ENCODE measurements at places on chromosomes 1 and 21. TPM values are rescaled to one million over a fixed set of nuclear protein-coding genes. Genes with fewer than 3 reads are reported as not detected.

- no peak for DNase-seq
Measured at GRCh38 chr1:158506369-158506987, 34.5 kb downstream of the OR10R2 start.

Gene SPATC1L
- total RNA-seq, result 27.1 TPM

DNA sequence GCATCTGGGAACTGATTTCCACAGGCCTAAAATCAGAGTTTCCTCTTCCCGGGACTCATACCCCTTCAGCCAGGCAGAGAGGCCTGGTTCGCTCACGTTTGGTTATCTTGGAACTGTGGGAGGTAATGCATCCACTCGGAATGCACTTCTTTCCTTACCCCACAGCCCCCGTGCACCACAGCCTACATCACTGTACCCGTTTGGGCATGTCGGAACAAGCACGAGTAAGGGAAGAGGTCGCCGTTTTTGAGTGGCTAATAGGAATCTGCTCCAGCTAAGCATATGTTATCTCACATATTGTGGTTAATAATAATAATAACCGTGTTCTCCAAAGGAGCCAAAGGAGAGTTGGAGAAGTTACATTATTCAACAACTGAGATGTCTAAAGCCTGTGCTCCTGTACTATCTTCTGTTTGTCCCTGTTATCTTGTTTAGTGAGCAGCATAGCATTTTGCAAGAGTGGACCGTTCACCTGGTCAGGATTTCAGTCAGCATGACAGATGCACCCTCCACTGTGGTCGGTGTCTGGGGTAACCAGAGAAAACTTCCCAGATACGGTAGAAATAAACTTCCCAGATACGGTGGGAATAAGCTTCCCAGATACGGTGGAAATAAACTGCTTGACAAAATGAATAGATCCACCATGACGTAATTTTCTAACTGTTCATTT, 198.6 kb downstream of the SDCCAG8 start:
- DNase-seq, result no peak

DNA sequence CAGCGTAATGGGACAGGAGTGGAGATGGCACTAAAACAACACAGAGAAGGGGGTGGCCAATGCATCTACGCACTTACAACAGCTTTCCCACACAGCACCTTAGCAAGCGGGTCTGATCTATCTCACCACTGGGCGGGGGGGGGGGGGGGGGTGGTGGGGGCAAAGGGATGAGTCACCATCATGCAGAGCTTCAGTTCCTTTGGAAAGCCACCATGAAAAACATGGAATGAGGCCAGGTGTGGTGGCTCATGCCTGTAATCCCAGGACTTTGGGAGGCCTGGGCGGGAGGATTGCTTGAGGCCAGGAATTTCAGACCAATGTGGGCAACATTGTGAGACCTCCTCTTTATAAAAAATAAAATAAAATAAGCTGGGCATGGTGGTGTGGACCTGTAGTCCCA, 47.2 kb downstream of the KLHDC7A start:
- DNase-seq, result no peak

DNA sequence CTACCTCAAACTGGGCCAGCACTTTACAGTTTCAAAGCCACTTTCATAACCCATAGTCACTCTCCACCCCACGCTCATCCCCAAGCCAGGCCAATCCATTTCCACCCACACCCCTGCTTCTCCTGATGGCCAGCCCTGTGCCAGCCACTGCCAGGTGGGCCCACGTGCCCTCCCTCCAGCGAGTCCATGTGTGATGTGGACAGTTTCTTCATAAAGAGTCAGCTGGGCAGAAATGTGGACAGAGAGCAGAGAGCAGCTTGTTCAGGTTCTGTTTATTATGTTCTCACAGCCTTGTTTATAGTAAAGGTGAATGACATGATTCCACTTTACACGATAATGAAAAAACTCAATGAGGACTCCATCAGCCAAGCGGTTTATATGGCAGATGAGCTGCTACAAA, 37.4 kb upstream of the RGS16 start:
- no peak for DNase-seq

Gene SYCP1
- total RNA-seq, result not detected

Gene ZNF697
- 25.4 TPM for total RNA-seq

- DNase-seq, result peak; percentile 16
Measured at GRCh38 chr1:160428655-160429054, 28.3 kb downstream of the VANGL2 start.

DNA sequence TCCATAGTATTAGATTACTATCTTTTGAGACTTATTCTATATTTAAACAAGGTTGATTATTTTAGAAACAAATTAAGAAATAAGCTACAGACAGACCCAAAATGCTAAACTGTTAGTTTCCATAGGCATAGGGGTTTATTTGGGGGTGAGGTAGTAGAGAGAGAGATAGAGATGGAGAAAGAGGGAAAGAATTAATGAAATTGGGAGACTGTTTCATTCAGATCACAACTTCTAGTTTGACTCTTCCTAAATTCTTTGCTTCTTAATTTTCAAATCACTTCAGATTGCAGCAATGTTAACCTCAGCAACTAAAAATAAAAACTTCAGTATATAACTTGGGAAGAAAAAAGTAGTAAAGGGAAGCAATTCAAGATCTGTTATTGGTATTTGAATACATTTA, 3.4 kb downstream of the JUN start:
- DNase-seq, result no peak

GRCh38 chr1:26470878-26471497, 1.3 kb upstream of the HMGN2 start:
- DNase-seq, result no peak

DNA sequence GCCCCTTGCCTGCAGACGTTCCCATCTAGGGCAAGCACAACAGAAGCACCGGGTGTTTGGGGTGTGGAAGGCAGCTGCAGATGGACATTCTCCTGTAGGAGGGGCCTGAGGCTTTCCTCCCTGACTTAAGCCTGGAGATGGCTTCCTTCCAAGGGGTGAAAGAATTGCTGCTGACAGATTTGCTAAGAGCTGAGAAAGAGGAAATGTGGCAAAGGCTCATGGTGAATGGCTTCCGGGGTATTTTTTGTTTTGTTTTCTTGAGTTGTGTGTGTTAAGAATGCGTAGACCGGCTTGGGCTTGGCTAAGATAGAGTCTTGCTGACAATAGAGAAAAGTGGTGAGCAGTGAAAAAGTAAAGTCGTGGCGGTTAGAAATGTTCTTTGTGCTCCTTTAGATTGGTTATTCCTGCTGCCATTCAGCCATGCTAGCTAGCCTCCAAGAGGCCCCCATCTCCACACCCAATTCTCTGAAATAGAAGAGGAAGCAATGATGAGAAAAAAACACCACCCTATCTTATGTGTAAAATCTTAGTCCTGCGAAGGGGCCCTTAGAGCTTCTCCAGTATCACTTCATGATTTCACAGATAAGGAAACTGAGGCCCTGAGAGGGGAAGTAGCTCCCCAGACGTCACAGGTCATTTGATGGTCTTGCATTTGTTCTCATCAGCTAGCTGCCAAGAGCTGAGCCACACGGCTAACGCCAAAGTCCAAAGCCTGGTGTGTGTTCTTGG, 36.9 kb downstream of the EIF2D start:
- peak; percentile 92 for DNase-seq

DNA sequence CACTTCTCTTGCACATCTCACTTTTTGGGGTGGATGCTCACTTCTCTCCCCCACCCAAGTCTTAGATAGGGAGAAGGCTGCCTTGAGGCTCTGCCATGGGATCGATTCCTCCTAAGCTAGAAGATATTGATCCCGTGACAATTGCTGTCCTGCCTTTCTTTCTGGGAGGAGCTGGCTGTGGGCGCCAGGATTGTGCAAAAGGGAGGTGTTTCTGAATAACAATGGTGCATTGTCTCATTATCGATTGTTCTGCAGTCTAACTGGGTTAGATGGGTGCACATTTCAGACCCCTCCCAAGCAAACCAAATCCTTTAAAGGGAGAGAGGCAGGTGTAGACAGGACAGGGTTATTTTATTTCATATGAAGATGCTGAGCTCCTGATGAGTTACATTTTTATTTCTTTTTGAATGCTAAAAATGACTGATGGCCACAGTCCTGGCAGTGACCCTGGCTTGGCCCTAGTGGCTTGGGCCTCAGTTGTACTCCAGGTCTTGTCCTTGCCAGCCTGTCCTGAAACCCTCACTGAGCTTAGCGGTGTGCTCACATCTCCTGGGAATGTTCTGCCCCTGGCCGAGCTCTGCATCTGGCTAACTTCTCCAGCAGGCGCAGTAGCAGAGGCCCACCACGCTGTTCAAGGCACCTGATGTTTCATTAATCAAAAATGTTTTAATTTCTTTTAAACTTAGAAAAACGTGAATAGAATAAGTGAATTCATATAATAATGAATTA, 99.0 kb upstream of the KAZN start:
- no peak for DNase-seq

Gene INSRR
- total RNA-seq, result not detected

Gene LCE2A
- total RNA-seq, result not detected

DNA sequence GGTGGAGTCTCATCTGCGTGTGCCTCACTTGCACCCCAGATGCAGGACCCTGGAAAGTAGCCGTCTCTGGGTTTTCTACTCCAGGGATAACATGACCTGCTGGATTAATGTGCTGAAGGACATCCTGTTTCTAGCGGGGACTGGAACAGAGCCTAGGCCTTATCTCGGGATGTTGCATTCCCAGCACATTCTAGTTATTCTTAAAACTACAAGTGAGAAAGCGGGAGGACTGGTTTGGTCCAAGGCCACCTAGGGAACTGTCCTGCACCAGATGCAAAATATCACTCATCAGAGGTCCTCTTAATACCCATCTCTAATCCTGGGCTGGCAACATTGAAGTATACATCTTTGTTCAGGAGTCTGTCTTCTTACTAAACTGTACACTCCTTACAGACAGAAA, 179.9 kb downstream of the ZC3H11B start:
- DNase-seq, result no peak

- DNase-seq, result no peak
Measured at GRCh38 chr1:12565966-12566352, 52.1 kb downstream of the DHRS3 start.

DNA sequence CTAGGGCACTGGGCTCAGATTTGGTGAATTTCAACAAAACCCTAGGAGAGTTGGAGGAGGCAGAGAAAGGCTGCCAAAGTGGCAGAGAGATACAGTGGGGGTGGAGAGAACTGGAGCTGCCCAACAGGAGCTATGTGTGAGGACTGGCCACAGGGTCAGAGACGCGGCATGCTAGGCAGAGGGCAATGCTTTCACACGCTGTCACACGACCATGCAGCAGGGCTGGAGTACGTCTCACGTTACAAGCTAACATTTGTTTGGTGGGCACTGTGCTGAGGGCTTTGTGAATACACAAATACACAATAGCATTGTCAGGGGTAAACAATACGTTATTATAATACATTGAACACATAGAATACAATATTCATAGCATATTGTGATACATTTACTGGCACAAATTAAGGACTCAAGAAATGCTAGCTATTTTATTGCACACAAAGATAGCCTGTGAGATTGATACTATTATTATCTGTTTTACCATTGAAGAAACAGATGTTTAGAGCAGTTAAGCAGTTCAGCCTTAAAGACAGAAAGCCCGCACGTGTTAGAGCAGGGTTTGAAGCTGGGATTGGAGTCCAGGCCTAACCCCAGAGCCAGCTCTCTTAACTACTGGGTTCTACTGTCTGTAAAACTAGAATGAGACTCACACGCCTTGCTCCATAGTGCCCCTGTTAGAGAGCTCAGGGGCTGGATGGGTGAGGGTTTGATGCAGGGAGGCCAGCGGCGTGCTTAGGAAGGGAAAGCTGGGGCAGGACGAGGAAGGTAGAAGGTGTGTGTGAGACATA, 4.5 kb downstream of the RAB7B start:
- no peak for DNase-seq

GRCh38 chr1:175388285-175388684, 195.7 kb upstream of the KIAA0040 start:
- no peak for DNase-seq

DNA sequence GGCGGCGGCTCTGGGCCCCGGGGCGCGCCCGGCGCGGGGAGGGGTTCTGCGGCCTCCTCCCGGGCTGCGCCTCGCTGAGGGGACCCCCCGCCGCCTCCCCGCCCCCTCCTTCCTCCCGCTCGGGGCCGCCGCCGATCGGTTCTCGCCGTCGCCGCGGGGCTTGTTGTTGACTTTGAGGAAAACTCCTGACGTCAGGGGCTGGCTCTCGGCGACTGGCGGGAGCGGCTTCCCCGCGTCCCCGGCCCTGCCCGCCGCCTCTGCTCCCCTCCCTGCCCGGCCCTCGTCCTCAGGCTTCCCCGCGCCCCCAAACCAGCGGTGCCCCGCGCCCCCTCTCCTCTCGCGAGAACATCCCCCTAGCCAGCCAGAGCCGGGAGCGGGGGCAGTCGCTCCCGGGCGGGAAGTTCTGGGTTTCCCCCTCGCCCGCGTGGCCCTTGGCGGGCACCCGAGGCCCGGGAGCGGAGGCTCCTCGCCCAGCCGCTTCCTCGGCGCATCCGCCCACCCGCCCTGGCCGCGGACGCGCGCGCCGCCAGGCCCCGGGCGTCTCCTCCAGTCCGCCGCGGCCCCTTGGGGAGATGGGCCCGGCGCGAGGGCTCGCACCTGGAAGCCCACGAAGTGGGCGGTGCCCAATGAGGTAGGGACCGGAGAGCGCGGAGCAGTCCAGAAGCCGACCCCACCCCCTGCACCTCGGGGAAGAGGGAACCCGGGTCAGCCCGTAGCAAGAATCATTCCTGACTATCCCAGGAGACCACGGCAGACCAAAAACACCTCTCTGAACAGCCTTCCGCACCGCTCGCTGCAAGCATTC, 611 bp upstream of the AKT3 start:
- DNase-seq, result no peak

Gene AK5
- 3.6 TPM for total RNA-seq

DNA sequence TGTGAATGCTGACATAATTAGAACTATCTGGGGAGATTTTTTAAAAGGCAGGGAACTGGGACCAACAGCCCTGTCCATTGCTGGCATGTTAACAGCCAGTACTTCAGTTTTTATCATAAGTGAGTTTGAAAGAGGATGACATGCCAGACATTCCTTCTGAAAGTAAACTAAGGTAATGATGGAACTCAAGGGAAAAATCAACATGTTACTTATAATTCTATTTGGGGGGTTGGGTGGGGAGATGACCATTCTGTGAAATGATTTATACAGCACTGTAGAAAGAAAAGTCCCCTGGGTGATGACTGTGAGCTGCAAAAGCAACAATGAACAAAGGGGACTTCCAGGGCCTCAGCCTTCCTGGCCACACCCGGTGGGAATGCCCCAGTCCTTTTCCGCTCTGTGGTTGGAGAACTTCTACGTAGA, 5.4 kb upstream of the LAMC2 start:
- no peak for DNase-seq

Gene PTPN14
- total RNA-seq, result 77.6 TPM

Data from glomerular endothelial cell (primary cell).